NCI-H460 (cell line): ENCODE measurements at places on chromosomes 5 and 9.

DNA sequence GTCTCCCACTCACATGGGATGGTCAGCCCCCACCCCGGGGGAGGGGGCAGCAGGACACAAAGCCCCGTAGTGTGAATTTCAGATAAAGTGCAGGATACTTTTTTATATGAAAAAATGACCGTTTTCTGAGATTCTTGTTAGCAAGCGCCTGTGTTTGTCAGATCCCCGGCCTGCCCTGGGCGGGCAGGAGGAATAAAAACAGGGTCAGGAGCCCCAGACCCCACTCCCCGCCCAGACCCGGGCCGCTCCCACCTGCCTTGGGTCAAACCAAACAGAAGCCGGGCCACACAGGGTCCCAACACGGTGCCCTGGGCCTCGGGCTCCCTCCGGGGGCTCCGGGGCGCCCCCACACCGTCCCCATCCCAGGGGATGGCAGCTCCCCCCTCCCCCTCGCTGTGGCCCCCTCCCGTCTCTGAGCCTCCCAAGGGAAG, 13.5 kb upstream of the NRARP start:
- no peak for DNase-seq

DNA sequence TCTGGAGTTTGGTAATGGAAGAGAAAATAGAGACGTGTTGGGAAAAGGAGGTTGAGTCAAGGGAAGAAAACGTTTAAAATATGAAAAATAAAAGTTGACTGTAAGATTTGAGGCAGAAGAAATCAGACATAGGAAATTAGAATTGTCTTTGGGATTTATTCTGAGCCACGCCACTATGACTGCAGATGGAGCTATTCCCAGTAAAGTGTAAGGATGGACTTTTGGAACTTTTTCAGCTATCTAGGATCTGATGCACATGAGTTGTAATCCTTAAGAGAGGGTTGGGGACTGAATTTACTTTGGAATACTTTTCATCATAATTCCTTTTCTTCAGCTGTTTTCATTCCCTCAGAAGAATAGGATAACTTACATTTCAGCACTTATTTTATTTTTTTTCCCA, 336.7 kb downstream of the FAM170A start:
- DNase-seq: no peak

DNA sequence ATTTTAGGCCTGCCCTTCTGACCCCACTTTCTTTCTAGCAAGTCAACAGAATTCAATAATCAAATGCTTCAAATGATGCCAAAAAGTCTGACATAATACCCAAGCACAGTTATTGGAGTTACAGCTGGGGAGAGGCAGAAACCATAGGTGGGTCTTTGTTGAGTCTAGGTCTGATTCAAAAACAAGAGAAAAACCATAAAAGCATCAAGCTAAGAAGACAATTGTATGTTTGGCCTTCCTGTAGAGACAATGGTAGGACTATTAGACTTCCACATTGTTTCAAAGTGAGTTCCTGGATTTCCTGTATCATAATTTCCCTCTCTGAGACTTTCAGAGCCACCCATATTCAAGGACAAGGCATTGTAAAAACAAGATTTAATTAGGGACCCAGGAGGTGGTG, 16.8 kb upstream of the CCDC192 start:
- DNase-seq: no peak

DNA sequence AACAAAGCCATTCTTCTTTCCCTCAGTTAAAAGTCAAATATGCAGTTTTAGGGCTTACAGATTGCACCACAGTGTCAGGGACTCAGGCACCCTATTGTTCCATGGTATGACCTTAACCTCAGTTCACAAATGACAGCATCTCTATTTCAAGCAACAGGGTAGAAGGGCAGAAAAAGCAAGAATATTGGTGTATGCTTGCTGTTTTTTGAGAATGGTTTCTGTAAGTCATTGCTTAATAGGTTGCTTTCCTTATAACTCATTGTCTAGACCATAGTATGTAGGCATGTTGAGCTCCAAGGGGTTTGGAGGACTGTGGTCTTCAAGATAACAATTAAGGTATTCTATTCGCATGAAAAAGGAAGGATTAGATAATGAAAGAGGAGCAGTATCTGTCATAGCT, 183.5 kb upstream of the EDIL3 start:
- DNase-seq: no peak

DNA sequence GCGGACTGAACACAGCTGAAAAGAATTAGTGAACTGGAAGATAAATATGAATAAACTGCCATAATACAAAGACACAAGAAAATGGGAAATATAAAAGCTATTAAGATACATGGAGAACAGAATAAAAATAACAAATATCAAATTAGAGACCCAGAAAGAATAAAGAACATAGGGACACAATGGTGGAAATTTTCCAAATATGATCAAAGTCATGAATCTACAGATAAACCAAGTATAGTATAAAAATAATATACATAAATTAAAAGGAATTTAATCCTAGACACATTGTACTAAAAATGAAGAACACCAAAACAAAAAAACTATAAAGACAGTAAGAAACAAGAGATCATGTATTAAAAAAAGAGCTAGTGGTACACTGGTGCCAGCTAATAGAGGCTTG, 194.9 kb downstream of the MLLT3 start:
- no peak for DNase-seq

DNA sequence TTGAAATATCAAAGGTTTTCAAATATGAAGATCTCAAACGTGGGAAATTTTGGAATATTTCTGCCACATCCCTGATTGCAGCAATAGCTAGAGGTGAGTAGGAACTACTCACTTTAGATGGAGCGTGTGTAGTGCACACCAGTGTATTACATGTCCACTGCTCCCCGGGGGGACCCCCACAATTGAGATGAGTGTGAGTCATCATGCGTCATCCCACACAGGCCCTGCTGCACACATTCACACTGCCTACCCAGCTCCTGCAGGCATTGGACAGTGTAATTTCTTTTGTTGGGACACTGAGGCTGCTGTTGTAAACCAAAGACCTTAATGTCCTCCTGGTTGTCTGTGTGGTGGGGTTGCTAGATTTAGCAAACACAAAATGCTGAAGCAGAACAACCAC, 280.0 kb downstream of the GAS1 start:
- no peak for DNase-seq

GRCh38 chr5:167940911-167941310, 350.5 kb upstream of the WWC1 start:
- no peak for DNase-seq

DNA sequence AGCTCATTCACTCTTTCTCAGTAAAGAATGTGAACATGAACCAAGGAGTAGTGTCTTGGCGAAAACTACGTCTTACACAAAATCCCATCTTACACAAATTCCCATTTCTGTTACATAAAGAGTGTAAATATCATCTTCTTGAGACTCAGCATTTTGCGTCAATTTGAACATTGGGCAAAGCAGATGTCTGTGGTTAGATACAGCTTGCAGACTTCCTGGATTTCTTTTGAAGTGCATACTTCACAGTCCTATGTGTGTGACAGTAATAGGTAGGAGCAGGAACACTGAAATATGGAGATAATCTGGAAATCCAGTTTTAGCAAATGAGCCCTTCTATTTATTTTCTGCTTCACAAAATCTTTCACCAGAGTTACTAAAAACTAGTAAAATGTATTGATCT, 58.8 kb downstream of the C6 start:
- no peak for DNase-seq

DNA sequence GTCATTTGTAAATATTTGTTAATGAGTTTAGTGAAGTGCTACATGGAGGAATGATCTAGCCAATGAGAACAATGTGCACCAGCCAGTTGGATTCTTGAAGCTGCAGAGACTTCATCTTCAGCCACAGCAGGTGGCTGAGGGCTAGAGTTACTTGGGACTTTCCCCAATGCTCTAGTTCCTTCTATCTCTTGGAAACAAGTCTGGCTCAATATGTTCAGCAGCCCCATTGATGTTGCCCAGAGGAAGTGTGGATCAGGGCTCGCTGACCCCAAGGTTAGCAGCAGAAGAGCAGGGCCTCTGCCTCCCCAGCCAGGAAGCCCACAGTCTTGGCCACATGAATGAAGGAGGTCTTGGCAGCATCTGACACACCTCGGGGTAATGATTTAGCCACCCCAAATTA, 117.5 kb downstream of the SLC1A3 start:
- DNase-seq: no peak

- peak; percentile 62 for DNase-seq
Measured at GRCh38 chr5:98827161-98827560, 53.7 kb downstream of the RGMB start.

- DNase-seq: no peak
Measured at GRCh38 chr9:127730262-127730661, 4.8 kb downstream of the TOR2A start.

DNA sequence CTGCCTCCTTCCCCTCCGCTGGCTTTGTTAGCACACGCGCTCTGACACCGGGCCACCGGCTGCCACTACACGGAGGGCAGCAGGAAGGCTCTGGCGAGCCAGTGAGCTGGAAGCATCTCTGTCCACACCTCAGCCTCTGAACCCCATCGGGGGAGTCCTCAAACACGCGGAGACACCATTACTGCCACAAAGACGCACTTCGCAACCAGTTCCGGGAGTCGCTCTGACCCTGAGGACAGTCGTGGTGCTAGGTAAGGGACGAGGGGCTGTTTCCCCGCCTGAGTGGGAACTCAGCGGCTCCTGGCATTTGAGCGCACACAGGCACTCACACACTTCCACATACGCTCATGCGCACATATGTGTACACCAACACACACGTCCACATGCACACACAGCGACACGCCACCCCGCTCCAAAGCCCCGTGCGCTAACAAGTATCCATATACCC, 160.0 kb downstream of the C9orf152 start:
- DNase-seq: no peak

GRCh38 chr5:74612045-74612444, 28.5 kb downstream of the ENC1 start:
- DNase-seq: no peak

DNA sequence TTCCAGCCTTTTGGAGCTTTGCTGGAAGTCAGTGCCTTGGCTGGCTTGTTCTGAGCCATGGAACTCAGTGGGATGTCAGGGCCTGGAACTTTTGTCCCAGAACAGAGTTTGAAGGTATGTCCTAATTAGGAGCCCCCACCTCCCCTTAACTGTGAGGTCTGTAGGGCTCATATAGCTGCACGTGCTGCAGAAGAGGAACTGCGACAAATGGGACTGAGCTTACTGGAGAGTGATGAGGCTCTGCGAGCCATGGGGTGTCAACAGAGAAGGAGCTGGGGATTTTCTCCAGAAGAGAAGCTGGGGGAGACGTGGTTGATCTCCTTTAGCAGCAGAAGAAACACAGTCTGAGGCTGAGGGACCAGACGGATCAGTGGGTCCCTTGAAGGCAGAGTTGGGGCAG, 10.9 kb downstream of the TMEM8B start:
- no peak for DNase-seq

- no peak for DNase-seq
Measured at GRCh38 chr5:125551797-125552196, 805.4 kb upstream of the ZNF608 start.

DNA sequence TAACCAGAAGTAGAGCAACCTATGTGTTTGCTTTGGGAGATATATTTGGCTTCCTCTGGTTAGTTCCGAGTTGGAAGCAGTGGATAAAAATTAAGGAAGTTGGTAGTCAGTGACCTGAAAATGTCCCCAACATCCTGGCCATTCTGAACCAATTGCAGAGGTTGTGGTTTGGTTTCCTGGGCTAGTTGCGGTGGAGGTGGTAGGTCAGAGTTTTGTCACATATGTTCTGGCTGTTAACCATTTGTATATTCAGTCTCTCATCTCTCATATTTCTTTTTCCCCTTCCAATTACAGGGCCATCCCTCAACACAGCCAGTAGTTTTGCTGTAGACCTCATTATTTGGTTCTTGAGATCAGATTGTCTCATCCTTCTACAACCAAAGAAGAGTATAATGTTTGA, 1026.9 kb downstream of the PTPRD start:
- DNase-seq: no peak

GRCh38 chr5:97096846-97097245, 45.6 kb downstream of the LIX1 start:
- no peak for DNase-seq

- DNase-seq: no peak
Measured at GRCh38 chr5:91142386-91142785, 240.7 kb downstream of the ARRDC3 start.

DNA sequence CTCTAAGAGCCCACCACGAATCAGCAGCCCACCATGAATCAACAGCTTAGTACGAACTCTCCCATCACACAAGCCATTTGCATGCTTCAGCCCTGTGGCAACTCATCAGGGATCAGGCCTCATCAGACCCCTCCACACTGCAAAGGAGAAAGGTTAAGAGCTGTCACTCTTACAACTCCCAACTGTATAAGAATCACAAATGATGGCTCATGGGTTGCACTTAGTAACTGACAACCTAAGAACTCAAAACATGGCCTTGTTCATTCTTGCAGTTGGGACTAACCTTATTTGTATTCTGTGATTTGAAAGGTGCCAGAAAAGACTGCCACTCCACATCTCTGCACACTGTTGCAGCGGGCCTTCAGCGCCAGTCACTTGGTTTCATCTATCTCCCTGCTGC, 149.1 kb upstream of the ZNF366 start:
- no peak for DNase-seq

DNA sequence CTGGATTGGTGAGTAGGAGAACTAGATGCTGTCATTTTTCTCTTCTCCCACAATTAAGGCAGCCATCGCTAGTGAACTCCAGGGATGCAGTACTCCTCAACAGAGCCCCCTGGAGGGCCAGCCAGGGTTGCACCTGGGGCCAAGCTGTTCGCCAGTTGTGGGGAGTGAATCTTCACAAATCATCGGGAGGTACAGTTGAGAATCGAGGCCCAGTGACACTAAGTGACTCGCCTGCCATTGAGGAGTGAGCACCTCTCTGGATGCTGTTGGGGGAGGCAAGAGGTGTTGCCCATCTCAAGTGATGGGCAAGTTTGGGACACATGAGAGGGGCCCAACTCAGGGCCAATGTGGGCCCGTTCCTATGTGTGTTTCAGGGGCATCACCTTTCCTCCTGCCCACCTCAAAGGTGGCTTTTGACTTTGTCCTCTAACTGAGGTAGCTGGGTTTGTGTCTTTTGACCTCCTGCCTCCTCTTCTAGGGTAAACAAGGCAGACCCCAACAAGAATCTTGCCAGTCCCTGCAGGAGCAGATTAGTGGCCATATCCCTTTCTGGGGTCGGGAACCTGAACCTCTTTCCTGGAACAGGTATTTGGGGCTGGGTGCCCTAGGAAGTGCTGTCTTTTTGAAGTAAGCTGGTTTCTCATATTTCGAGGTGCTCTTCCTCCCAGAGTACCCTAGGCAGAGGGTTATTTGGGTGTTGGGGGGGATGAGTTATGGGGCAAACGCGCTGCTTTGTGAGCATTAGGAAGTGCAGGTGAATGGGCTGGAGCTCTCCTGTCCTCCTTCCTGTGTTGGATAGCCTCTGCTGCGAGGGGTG, 181.2 kb downstream of the MACROH2A1 start:
- DNase-seq: no peak
